ENCODE measurements at places on chromosomes 1 and 21.

DNA sequence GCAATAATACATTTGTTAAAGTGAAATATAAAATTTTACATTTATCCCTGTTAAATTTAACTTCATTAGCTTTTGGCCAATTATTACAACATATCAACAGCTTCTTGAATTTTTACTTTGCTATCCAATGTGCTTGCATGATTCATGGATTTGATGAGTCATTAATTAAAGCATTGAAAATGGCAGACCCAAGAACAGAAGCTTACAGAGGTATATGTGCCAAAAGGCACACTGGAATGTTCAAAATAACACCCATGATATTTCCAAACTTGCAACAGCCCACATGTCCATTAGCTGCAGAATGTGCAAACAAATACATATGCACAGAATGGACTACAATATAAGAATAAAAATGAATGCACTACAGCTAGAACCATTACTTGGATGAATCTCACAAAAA is 76.4 kb upstream of the MAN1A2 start:
- no peak for DNase-seq

DNA sequence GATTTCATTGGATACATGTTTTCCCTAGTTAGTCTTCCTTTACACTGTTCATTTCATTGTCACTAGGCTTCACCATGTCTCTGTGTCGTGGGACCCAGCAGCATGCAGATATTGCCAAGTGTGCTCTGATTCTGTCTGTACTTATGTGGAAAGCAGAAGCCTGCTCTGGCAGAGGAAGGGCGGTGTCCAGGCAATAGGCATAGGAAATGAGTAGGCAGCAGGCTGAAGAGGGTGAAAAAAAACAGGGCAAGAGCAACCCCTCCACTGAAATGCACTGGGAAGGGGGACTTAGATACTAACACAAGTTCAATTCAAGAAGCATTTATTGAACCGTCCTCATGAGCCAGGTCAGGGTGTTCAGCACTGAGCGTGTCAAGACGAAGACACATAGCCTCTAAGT is 85.2 kb upstream of the VAV3 start:
- DNase-seq: no peak

GRCh38 chr1:27572019-27572678 is 31.8 kb downstream of the AHDC1 start:
- no peak for DNase-seq

DNA sequence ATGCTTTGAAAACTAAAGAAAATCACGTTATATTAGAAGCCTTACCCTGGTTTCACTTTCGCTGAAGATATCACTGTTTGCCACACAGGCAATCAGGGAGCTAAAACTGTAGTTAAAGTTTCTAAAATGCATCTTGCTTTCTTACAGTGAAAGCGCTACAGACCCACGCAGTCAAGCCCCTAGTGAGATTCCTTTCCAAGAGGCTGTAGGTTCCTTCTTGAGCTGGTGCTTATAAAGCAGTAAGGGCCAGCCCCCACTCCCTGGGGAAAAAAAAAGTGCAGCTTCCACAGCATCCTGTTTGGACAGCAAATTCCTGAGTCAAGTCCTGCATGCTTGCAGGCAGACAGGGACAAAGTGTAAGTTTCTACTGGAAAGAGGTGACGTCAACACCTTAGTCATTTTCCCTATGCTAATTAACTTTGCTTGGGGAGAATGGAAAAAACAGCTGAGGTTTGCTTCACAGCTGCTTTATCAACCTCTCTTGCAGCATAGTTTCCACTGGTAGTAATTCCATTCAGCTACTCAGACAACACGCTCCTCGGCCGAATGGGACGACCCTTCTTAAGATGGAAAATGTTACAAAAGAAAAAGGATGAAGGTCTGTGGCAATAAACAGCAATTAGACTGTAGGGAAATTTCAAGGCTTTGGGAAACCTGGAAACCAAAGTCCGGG is 14.7 kb upstream of the KCNE1 start:
- DNase-seq: peak; percentile 99

DNA sequence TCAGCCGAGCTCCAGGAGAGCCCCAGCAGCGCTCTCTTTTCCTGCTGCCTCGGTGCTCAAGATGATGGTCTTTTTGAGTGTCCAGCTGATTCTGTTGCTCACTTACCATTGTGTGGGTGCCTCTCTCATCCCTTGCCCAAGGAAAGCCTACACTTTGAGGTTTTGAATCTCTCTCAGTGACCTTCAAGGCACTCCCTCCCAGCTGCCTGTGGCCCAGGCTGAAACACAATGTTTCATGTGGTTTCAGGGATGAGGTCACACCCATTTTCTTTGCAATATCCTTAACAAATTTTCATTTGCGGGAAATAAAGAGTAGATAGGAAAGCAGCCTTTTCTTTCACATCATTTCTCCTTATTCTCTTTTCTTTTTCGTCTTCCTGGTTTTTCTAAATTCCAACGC is 12.6 kb upstream of the MRPS14 start:
- no peak for DNase-seq

DNA sequence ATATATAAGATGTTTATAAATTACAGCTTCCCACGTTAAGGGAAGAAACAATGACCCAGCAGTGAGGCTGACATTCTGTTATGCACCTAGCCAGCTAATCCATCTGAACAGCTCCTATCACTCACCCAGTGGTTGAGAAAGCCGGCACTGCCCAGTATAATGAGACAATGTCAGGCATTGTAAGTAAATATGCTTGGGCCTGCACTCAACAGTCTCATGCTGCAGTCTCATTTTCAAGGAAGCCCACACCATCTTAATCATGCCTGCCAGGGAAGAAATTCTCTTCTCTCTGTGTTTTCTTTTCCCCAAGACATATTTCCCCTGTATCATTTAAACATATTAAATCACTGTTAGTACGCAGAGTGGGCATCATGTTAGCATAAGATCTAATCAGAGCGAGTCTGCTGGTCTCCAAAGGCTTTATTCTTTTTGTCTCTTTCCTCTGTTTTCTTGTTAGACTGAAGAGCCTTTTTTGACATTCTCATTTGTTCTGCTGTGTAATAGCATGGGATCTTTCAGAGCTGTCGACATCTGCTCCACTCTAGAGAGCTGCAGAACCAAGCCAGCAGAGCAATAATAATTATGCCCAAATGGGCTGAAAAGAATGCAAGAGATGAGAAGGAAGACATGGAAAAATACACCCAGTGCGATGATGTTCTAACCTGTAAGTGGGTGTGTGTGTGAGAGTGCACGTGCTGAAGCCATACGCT is 67.6 kb upstream of the SLC22A15 start:
- DNase-seq: no peak

DNA sequence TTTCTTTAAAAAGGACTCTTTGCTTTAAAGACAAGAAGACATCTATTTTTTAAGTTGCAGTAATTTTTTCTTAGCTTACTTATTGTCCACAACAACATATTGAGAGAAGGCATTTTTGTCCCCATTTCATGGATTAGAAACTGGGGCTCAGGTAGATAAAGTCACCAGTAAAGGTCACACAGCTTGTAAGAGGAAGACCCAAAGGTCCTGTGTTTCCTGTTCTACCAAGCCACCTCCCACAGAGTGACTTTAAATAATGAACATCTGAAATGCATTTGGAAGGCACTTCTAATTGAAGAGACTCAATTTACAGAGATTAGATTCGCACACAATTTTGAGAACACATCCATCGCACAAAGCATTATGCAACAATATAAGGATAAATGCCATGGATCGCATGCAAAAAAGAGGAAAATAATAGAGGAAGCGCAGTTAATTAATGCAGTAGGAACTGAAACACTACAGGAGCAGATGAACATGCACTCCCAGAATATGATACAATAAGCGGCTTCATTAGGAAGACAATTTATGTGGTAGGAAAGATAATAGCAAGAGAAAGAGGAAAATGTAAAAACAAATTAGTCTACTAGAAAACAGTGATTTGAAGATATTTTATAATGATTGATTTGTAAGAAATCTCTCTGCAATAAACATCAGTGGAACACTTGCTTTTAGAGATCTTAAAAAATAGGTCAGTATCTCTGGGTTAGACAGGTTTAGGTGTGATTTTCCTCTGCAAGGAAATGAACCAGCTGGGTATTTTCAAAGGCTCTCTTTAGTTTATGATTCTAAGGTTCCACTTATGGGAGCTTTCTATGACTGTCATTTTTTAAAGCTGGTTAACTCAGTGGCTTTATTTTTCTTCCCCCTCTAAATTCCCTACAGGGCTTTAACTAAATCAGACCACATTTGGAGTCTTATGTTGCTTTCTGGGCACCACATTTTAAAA is 27.1 kb upstream of the CD2 start:
- no peak for DNase-seq

DNA sequence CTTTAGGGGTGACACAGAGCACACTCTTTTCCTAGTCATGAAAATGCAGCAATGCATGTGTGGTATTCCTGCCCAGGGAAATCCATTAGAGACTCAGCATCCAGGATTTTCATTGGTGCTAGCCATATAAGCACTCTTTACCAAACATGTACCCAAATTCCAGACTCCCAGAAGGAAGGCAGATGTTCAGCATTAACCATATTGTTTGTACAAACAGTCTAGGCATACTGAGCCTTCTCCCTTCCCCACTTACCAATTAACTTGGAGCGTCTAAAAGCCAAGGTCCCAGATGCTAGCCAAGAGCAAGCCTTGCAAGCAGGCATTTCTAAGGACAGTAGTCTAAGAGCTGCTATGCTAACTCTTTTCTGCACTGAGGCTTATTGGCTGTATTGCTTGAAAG is 27.9 kb downstream of the ZBED6 start:
- no peak for DNase-seq

DNA sequence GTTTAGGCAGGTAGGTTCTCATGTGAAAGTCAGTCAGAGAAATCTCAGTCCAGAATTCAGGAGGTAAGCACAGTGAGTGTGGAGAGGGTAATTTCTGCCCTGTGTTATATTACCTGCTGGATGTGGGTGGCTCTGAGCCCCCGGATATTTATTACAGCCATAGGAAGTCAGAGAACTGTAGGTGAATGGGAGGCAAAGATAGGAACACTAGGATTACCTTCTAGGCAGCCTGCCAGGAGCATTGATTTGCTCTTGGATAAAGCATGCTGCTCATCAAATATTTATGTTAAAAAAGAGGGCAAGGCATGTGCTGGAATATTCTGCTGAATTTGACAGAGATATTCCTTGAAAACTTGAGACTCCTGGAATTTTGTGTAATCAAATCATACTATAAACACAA is 8.5 kb downstream of the GNG12 start:
- no peak for DNase-seq

DNA sequence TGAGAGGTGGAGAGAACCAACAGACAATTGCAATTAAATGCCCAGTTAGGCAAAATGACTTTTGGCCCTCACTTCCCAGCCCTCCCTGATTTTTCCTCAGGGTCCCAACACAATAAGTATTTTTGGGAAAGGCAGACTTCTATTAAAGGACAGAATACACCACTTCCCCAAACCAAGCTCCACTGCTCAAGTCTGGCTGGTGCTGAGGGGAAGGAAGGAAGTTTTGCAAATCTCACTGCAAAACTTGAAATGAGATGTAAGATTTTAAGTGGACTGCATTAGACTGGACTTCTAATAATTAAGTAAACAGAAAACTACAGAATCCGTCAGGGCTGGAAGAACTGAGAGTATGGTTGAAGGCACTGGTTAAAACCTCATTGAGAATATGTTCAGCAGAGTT is 32.2 kb upstream of the CD1D start:
- no peak for DNase-seq

GRCh38 chr1:32771561-32772280 is 45.4 kb downstream of the YARS1 start:
- DNase-seq: no peak

DNA sequence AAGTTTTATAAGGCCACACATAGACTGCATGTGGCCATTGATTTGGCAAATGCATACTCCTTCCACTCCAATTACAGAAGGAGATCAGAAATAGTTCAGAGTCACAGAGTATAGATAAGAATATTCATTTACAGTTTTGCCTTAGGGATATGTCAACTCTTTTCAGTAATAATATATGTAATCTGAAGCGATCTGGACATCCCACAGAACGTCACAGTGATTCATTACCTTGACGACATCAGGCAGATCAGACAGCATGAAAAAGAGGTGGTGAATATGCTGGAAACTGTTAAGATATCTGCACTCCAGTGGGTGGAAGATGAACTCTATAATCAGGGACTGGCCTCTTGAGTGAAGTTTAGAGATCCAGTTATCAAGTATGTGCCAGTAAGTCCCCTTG is 240.4 kb downstream of the DPYD start:
- DNase-seq: no peak

DNA sequence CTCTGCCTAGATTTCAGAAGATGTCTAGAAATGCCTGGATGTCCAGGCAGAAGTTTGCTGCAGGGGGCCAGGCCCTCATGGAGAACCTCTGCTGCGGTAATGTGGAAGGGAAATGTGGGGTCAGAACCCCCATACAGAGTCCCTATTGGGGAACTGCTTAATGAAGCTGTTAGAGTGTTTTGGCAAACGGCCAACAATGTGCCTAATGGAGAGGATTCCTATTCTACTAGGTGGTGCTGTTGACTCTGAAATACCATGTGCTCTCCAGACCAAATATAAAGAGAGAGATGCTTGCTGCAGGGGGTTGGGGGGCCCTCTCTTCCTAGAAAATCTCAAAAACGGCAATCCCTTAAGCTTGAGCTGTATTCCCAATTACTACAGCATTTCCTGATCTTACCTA is 57.1 kb upstream of the DR1 start:
- no peak for DNase-seq

DNA sequence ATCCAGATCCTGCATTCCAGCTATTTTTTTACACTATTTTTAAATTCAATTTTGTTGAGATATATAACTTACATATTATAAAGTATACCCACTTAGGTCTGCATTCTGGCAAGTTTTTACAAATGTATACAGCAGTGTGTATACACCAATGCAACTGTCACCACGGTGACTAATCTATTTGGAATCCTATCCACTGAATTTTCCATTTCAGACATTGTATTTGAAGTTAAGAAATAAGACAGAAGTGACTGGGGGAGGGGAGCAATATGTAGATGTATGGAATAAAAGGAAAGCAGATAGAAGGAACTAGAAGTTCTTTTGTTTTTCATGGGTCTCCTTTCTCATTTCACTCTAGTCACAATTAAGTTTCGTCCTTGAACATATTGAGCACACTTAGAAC is 431.5 kb upstream of the CHRM3 start:
- DNase-seq: no peak

DNA sequence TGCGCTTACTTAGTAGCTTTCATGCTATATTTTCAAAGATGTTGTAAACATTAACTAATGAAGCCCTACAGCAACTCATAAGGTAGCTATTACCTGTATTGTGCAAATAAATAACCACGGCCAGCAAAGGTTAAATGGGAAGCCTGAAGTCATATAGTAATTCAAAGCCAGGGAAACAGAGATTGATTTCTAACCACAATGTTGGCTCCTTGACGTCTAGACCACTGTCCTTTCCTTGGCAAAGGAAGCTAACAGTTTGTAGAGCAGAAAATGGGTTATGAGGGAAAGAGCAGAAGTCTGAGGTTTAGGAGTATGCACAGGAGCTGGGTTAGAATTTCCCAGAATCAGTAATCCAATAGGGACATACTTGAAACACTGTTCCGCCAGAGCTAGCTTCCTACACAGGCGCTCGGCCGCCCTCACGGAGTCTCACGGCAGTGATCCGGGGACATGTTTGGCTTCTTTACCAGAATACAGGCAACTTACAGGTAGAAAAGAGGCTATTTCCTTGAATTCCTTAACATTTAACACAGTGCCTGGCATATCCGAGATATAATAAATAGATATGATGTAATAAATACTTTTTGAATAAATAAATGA is 298.8 kb upstream of the LYPLAL1 start:
- no peak for DNase-seq

- DNase-seq: no peak
Measured at GRCh38 chr1:31627301-31627929, 9.9 kb downstream of the HCRTR1 start.
